ENCODE measurements at places on chromosomes 5 and 9. TPM values are rescaled to one million over a fixed set of nuclear protein-coding genes. Genes with fewer than 3 reads are reported as not detected.

DNA sequence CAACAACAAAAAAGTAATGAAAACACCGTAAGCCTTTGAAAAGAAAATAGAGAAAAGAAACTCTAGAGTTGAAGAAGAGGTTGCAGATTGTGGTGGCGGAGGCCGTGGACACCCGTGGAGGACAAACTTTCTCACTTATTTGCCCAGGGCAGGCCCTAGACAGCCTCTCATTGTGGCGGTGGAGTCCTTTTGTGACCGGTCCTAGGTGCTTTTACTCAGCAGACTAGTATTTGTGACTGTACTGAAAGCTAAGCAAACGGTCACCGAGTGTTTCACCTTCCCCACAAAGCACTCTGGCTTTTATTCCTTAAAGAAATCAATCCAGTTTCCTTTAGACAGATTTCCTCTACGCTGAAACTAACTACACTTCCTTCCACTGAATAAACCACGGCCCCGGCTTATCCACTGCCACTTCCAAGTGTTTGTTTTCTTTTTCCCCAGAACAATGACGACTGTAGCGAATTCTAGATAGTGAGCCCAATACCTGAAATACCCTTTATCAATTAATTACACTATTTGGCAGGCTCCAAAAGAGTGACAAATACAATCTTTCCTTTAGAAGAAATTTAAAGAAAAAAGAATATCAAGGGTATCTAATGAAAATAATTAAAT, 210.2 kb upstream of the TARS1 start:
- no peak for DNase-seq

GRCh38 chr9:76456202-76456926, 2.6 kb upstream of the GCNT1 start:
- DNase-seq = peak; percentile 48

KYAT1 gene
- 13.2 TPM for total RNA-seq

DNA sequence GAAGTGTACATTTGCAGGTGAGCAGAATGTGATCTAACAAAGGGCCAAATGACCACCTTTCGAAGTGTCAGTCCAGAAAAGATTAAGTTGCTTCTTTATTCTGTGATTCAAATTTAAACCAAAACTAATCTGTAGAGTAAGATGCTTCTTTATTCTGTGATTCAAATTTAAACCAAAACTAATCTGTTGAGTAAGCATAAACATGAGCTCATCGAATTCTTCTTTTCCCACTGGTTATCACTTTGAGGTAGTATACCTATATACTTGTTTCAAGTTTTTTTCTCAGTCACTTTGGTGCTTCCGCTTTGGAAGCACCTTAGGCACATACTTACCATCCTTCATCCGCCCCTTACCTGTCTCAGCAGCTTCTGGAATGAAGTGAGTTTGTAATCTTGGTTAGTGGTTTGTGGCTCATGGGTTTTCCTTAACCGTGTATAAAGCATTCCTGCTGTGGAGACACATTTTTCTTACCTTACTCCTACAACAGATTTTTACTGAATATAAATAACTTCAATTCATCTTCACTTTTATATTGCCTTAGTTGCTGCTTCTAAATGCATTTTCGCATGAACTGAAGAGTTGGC, 40.7 kb upstream of the CTXN3 start:
- DNase-seq = peak; percentile 57

PCDHGC4 gene
- 0.54 TPM for total RNA-seq

DNA sequence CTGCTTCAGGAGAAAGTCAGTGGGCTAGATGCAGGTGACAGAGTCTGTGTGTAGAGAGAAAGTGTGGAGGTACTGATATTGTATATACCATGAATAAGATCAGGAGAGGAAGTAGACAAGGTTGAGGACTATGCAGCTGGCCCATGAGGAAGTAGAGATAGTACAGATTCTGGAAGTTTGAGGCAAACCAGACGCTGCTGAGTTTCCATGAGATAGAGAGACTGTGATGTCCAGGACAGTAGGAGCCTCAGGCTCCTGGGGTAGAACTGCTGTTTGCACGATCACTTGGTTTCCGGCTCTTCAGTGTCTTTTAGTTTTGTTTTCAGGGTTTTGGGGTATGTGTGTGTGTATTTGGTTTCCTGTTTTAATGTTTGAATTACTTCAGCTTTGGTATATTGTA, 13.6 kb downstream of the OTULINL start:
- DNase-seq = no peak

DNA sequence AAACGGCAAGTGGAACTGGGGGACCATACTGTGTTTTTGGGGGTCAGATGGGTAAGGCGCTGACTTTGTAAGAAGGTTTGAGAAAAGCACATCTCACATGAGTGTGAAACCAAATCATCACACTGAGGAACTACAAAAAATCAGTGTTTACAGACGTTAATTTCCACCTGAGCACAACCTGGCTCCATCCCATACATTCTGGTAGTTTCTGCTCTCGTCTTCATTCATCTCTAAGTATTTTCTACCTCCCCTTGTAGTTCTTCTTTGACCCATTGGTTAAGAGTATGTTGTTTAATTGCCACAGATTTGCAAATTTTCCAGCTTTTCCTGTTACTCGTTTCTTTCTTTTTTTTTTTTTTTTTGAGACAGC, 8.9 kb upstream of the DPP7 start:
- DNase-seq = no peak

PKD2L2 gene
- not detected for total RNA-seq

- DNase-seq = no peak
Observed at GRCh38 chr9:108360304-108360703, 495.5 kb downstream of the ACTL7B start.

- no peak for DNase-seq
Observed at GRCh38 chr5:74442466-74442865, 198.1 kb downstream of the ENC1 start.

KIF24 gene
- 6.7 TPM for total RNA-seq

DNA sequence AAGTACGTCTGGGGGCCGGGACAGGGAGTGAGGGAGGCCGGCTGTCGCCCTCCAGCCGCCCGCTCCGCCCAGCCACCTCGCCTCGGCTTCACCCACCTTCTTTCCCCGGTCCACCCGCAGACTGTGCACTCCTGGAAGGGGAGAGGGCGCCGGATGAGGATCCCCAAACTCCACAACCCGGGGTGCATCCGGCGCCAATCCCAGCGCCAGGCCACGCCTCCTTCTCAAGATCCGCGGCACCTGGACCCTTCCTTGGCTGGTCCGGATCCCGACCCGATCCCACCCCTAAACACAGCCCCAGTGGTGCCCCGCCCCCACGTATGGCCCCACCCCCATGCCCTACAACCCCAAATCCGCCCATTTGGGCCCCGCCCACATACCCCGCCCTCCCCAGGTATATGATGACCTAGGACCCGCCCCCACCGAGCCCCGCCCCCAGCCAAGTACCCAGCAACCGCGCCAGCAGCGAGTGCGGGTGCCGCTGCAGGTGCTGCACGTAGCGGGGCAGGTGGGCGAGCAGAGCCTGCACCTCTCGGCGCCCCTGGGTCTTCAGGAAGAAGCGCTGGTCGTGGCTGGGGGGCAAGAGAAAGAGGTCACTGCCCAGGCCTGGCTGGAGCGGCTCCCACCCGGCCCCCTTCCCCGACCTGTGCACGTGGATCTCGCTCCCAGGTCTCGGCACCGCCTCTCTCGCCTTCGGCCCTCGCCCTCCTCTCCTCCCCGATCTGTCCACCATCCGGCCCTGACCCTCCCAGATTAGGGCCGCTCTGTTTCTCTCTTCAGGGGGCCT, 3.2 kb downstream of the PIP5KL1 start:
- DNase-seq = peak; percentile 59

DNA sequence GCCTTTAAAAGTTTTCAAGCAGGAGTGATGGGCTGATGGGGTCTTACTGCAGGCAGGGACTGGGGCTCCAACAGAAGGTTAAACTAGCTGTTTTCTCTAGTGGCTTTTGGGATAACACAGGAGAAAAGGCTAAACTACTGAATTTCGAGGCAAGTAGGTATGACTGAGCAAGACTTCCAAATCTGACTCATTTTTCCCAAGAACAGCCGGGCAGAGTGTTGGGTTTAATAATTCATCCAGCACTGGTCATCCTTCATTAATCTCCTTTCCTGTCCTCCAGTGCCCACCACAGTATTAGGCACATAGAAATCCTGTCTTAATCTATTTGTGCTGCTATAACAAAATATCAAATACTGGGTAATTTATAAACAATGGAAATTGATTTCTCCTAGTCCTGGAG, 20.5 kb downstream of the MSX2 start:
- DNase-seq = no peak

DNA sequence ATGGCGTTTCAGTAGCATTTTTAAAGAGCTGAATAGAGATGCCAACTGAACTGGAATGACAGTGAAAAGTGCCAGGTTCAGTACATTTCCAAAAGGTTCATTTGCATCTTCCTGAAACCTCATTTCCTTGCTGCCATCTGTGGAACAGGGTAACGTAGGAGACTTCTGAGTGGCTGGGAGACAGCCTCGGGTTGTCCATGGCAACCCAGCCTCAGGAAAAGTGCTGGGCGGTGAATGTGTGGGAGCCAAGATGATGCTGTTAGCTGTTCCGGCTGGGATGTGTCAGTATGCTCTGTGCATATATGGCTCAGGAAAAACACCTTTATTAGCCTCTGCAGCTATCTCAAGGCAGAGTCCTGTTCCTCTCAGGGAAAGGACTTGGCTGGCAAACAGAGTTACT, 87.5 kb downstream of the KLHL3 start:
- no peak for DNase-seq

DNA sequence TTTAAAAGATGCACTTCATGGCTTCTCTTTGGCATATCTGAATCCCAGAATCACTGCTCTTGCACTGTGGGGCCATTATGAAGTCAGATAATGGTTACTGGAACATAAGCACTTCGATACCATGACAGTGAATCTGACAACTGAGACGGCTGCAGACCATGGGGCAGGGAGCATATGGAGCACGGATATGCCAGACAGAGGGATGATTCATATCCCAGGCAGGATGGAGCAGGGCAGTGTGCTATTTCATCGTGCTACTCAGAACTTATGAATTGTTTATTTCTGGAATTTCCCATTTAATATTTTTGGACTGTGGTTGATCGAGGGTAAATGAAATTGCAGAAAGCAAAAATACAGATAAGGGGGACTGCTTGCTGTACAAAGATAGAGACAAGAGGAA, 145.0 kb downstream of the EGFLAM start:
- peak; percentile 39 for DNase-seq

DNA sequence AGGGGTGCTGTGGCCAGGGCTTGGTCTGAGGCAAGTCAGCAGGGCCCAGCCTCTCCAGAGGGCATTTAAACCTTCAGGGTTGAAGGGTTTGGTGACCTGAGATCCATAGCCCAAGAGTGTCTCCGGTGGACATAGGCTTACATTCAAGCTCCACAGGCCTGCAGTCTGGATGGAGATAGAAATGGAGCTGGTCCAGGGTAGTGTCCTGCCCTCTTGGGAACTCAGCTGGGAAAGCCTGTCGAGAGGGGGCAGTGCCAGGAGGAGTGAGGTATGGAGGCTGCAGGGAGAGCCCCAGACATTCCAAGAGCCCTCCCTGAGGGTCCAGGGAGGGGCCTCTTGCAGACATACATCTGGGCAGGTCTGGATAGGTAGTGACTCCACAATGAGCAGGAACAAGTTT, 177.0 kb upstream of the MVB12B start:
- no peak for DNase-seq

PCDH12 gene
- total RNA-seq = 0.07 TPM

SLC45A2 gene
- total RNA-seq = not detected

DNA sequence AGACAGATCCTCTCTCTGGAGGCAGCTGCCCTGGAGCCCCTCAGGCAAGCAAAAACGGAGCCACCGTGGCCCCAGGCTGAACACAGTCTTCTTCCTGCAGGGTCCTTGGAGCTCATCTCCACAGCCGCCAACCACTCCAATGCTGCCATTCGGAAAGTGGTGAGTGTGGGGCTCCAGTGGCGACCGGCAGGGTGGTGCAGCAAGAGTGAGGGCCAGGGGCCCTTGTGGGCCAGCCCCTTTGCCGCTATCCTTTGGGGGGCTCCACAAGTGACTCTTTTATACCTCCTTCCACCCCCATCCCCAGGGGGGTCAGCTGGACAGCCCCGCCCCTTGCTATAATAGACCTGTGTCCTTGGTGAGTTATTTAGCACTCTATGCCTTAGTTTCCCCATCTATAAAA, 47.4 kb upstream of the SUSD3 start:
- DNase-seq = no peak

S1PR3 gene
- 6.5 TPM for total RNA-seq

DNA sequence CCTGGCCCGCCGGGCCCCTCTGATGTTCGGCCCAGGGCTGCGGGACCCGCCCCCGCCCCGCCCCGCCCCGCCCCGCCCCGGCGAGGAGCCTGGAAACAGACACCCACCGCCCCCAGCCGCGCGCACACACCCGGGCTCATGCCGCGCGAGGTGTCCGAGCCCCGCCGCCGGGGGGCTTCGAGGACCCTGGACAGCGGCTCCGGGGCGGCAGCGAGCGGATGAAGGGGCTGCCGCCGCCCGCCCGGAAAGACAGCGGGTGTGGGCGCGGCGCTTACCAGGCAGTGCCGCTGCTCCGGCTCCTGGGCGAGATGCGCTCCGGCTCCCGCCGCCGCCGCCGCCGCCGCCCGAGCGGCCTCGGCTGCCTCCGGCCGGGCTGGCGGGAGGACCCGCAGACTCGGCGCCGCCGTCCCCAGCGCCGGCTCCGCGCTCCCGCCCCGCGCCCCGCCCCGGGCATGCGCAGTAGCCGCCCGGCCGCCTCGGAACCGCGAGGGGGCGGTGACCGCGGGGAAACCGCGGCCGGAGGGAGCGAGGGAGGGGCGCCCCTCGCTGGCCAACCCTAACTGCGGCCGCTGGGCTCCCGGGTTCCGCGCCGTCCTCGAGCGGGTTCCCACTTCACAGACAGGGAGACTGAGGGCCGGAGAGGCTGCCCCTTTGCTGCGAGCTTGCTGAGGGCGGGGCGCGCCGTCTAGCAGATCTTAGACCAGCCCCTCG, at the start of gene GPRIN1:
TSS of gene GPRIN1 (minus strand) at position 433 of the 711 bp plus-strand sequence. CDS start 10,322 bp downstream, outside the sequence.
- DNase-seq = no peak

All from foreskin keratinocyte (primary cell).